ENCODE measurements at places on chromosomes 2 and 18.

- no peak for DNase-seq
These were observed 812.8 kb downstream of the LRP1B start for GRCh38 chr2:141317986-141318385.

DNA sequence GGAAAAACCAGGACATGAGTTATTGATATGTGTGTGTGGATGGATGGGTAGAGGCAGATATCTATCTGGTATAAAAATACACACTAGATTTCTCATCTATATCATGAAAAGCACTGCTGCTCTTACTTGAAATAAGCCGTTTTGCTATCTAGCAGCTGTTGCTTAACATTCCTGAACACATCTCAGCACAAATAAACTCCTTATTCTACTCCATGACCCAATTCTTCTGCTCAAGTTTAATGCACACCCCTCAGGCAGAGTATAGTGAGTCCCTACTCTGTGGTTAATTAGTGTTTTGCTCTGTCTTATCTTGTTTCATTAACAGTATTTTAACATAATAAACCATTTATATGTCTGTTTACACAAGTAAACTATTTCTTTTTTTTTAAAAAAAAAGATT is 134.2 kb downstream of the CBLN2 start:
- no peak for DNase-seq

- DNase-seq = no peak
These were observed 34.6 kb upstream of the SP9 start for GRCh38 chr2:174300114-174300513.

GRCh38 chr2:64807417-64807816 is 153.7 kb upstream of the SERTAD2 start:
- DNase-seq = peak; percentile 70

DNA sequence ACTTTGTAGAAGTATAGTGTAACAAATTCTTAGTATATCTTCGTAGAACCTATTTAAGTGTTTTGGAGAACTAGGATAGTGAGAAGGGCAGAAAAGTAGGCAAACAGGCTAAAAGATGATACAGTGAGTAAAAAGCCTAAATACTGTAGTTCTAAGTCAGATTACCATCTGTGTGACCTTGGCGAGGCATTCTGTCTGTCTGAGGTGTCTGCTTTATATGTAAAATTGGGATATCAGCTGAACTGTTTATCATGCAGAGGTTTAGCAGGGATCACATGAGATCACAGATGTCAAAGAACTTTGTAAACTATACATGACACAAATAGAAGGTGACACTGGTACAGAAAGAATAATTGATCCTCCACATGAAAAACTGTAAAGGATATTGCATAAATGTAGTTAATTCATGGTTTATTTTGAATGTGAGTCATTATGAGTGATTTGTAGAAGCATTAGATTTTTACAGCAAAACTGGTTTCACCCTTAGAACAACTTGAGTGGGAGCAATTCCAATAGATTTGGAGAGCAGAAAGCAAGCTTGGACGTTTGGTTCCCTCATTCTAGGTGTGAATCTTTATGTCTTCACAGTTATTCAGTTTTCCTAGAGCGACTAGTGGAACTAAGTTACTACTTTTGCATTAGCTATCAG is 41.9 kb downstream of the TAF1B start:
- DNase-seq = no peak

- DNase-seq = no peak
These were observed 137.2 kb upstream of the HAAO start for GRCh38 chr2:42929546-42930024.

GRCh38 chr2:71223767-71224333 is 3.1 kb downstream of the PAIP2B start:
- no peak for DNase-seq

DNA sequence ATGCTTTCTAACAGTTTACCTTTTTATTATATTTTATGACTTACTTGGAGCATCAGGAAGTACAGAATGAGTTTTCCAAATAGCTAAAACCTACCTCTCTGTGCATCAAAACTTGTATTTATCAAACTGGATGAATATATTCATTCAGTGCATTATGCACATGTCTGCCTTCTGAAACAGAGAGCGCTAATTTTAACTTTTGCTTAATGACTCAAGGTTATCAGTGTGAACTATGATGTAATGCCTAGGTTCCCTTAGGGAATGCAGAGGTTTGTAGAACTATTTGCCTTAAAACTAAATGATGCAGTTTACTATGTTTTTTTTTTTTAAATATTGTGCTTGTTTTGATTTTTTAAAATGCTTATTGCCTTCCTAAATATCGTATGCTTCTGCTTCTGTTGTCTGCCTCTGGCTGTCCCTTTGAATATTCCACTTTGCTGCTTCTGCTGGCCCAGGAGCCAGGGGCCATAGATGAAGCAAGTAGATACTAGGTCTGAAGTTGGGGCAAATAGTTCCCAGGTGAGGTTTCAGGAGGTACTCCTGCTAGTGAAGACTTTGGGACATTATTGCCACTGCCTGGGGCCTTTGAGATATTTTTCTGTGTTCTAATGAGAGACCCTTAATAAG is 16.5 kb downstream of the TMEM178A start:
- no peak for DNase-seq

- DNase-seq = no peak
These were observed 138.4 kb upstream of the ARL4C start for GRCh38 chr2:234635284-234635683.

- DNase-seq = no peak
These were observed 586 bp downstream of the PDE11A start for GRCh38 chr2:178072000-178072382.

DNA sequence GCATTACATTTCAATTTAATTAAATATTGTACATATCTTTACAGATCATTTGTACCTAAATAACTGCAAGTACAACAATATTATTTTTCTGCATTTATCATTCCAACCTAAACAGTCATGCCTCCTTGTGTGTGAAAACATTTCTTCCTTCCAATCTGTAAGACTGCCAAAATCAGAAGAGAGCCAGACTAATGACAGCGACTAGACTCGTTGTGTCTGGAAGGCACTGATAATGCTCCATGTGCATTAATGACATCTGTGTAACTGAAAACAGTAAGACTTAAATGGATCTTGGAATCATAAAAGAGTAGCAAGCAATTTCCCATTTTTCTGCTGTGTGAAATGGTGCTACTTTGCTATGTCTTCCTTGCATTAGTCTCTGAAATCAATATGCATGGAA is 278.0 kb upstream of the DSEL start:
- no peak for DNase-seq

- DNase-seq = no peak
These were observed 15.3 kb downstream of the BUB1 start for GRCh38 chr2:110662560-110662959.

DNA sequence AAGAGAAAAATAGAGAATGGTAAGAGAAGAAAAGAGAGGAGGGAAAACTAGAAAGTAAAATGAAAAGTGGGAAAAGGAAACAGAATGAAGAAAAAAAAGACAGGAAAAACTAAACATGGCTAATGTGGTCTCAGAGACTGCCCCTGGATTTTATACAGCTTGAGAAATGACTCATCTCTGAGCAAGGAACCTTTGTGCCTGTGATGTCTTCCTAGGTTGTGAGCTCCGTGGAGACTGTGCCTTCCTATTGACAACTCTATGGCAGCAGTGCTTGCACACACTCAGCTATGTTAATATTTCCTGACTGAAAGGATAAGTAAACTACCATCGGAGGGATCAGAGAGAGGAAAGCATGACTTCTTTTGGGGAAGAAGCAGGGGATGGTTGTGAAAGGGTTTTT is 203.8 kb downstream of the RDH14 start:
- no peak for DNase-seq

- no peak for DNase-seq
These were observed 43.0 kb upstream of the ITGB6 start for GRCh38 chr2:160242893-160243564.

DNA sequence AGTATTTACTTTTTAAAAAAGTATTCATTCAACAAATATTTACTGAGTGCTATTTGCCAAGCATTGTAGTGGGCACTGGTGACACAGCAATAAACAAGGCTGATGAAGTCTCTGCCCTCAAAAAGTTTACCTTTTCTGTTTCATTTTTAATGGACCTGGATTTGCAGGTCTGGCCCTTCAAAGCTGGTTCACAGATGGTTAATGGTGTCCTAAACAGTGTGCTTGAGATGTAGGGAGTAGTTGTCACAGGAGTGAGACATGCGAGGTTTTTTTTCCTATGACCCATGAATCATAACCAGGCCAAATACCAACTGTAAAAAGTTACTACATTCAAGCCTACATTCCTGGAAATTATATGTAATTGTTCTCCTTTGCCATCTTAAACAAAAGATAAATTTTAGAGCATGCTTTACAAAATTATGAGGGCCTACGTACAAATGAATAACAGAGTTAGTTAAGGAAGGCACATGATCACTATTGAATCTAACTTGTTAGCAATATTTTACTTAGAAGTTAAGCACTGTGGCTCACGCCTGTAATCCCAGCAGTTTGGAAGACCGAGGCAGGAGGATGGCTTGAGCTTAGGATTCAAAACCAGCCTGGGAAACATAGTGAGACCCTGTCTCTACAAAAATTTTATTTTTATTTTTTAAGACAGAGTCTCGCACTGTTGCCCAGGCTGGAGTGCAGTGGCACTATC is 223.9 kb downstream of the MBD5 start:
- DNase-seq = no peak

DNA sequence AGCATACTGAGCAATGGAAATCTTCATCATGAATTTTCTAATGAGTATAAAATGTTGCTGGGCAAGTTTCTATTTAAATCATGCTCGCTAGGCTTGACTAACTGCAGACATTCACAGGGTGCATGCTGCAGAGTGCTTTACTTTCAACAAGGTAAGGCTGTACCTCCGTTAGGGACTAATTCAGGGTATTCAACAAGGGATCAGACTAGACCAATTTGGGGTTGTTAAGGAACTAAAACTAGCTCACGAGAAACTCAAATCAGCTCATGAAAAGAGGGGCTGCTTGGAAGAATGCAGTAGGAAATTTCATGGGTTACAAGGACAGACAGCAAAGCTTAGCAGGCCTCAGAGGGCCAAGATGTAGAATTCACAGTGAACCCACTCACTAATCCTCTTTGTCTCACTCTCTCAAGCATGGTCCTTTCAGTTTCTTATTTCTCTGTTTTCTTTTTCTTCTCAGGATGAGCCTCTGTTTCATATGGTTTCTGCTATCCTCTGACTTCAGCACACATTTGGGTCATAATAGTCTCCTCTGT is 2.2 kb downstream of the MYO3B start:
- DNase-seq = no peak

DNA sequence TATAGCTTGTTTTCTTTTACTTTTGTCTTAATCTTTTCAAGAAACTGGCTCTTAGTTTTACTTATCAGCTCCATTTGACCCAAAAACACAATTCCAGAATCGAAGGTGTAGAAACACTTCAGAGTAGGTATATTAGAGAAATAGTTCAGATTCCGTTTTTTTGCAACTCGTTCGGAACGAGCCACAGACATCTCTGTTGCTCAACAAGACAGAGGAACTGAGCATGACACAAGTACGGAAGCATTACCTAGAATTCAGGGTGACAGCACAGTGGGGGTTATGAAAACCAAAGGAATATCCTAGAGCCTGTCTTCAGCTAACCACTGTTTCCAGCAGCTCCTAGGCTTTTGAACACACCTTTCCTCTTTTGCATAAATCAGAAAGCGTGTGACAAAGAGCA is 5.0 kb downstream of the HRH4 start:
- no peak for DNase-seq

- DNase-seq = no peak
These were observed 113.7 kb downstream of the PRKCE start for GRCh38 chr2:45765007-45765727.

DNA sequence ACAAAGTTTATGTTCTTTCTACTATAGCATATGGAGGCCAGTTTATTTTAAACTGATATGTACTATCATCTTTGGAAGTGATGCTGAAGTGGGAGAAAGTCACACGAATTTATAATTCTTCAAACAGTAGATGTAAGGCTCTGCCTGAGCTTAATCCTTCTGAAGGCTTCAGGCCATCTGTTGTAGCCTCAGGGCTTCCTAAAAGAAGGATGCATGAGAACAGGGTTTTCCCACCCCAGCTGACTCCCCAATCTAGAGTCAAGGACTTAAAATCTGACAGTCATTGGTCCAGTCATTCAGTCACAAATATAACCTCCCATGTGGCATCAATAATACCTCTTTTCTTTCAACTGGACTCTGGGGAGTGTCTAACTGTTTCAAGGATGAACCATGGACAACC is 330.5 kb downstream of the KCNS3 start:
- no peak for DNase-seq

DNA sequence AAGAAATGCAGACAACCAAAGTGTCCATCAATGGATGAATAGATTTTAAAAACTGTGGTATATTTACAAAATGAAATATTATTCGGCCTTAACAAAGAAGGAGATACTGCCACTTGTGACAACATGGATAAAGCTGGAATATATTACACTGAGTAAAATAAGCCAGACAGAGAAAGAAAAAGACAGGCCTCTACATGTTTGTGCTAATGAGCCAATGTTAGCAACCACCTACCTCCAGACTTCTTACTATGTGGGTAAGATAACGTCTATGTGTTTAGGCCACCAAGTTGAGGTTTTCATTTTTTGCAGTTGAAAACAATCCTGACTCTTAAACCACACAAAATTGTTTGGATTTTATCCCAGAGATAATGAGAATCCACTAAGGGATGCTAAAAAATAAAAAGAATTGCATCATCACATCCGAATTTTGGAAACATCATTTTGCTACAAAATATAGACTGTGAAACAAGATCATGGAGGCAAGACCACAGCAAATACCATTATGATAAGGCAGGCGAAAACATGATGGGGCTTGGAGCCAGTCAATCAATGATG is 47.0 kb downstream of the EVA1A start:
- no peak for DNase-seq

GRCh38 chr2:45944074-45944473 is 292.6 kb downstream of the PRKCE start:
- no peak for DNase-seq

GRCh38 chr2:224041554-224041953 is 2.5 kb upstream of the SERPINE2 start:
- DNase-seq = no peak

DNA sequence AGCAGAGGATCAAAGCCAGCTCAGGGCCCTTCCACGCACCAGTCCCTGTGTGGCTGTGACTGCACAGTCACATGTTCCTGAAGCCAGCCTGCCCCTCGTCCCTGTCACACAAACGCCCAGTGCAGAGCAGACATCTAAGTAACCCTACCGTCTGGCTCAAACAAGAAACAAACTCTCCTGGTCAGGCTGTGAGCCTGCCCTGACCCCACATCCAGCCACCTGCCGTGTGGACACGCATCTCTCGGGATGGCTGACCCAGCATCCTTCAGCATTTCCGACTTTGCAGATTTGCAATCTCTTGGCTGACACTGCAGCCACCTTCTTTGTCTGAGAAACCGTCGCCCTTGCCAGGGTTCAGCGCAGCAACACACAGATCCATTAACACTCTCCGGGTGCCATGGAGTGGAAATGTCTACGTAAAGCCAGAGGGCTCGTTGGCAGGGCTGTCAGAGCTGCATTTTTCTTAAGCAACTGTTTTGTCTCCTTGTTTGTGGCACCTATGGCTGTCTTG is 82.3 kb upstream of the ASAP2 start:
- no peak for DNase-seq

Measured in activated CD8-positive, alpha-beta memory T cell treated with anti-CD3 and anti-CD28 coated beads for 24 hours (primary cell).